Mesenteric fat pad (tissue), 1 donor: ENCODE measurements at places on chromosomes 1 and 21. TPM values are rescaled to one million over a fixed set of nuclear protein-coding genes. Genes with fewer than 3 reads are reported as not detected.

Gene HHIPL2
- total RNA-seq: not detected

DNA sequence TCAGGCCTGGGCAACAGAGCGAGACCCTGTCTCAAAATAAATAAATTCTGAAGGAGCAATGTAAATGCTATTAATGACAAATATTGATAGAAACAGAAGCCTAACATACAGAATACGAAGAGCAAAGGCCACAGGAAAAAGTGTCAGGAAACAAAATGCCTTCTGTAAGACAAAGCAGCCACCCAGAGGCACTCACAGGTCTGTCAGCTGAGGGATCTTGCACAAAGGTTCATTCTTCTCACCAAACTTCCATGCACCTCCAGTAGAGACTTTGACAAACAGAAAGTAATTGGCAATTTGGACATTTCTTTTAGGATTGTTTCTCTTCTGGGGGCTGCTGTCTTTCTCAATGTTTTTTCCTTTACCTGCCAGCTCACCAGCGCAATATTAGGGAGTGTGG lies 1.2 kb upstream of the ALDH9A1 start:
- no peak for DNase-seq

DNA sequence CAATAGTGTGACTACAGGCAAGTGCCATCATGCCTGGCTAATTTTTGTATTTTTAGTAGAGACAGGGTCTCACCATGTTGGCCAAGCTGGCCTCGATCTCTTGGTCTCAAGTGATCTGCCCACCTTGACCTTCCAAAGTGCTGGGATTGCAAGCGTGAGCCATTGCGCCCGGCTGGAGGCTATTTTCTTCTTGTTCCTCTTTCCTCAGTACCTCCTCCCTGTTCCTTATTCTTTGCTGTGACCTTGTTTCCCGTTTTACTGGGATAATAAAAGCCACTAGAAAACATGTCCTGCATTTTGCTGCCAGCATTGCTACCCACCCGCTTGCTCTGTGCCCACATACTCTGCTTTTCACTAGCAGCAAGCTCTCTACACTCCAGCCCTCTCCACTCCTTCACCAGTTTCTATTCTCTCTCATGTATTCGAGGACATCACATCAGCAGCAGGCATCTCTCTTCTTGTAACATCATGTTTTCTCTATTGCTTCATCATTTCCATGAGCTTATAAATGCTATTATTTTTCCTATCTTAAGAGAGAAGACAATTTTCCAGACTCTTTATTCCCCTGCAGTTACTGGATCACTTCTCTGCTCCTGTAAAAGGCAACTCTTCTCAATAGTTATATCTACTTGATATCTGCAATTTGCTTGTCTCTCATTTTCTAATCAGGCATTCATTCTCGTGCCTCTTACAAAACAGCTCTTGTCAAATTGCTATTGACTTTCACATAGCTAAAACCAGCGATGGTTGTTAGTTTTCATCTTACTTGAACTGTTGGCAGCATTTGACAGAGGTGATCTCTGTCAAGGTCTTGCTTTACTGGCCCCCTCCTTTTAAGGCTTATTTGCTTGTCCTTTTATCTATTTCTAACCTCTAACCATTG lies 34.5 kb upstream of the C21orf91 start:
- DNase-seq: no peak

Gene USH2A
- total RNA-seq: not detected

DNA sequence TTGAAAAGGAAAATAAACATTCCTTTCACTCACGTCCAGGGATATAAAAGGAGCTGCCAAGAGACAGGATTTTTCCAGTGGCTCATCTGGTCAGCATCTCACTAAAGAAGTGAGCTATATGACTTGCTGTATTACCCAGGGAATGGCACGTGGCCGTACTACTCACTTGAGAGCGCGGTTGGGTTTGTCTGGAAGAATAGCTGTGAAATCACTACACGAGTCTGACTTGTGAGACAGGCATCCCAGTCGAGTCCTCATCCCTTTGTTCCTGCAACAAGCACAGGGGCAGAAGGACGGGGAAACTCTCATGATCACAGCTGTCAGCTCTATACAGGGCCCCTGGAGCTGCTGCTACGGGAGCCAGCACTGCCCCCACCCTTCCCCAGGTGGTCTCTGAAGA lies 17.7 kb downstream of the RGS8 start:
- no peak for DNase-seq

GRCh38 chr1:186208405-186209129 lies 166.5 kb downstream of the TPR start:
- DNase-seq: no peak

Gene ADAM30
- total RNA-seq: not detected

Gene TNFSF18
- total RNA-seq: not detected

Gene RGS1
- total RNA-seq: 35.9 TPM

Gene RAB4A
- 50.2 TPM for total RNA-seq

DNA sequence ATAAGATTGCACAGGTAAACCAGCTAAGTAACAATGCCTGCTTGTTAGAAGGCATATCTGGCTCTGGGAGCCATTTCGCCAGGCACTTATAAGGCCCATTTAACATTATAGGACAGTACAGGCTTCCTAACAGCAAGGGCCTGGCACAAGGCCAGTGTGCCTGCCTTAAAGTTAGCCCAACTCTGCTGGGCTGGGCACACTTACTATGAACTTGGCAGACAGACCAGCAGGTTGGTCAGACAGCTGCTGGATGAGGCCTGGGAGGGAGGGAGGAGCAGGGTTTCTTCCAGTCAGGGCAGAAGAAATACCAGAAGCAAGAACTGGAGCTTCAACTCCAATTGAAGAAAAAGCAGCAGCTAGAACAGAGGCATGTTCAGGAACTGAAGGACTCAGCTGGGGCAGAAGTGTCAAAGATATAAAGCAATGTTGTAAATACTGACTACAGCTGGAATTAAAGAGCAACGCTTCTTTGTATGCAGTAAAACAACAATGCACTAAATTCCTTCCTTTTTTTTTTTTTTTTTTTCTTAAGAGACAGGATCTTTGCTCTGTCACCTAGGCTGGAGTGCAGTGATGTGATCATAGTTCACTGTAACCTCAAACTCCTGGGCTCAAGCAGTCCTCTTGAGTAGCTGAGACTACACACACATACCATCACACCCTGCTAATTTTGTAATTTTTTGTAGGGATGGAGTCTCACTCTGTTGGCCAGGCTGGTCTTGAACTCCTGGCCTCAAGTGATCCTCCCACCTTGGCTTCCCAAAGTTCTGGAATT lies 4.9 kb downstream of the CACHD1 start:
- DNase-seq: no peak

- no peak for DNase-seq
Observed at GRCh38 chr1:119139403-119139802, 1.1 kb downstream of the WARS2 start.

DNA sequence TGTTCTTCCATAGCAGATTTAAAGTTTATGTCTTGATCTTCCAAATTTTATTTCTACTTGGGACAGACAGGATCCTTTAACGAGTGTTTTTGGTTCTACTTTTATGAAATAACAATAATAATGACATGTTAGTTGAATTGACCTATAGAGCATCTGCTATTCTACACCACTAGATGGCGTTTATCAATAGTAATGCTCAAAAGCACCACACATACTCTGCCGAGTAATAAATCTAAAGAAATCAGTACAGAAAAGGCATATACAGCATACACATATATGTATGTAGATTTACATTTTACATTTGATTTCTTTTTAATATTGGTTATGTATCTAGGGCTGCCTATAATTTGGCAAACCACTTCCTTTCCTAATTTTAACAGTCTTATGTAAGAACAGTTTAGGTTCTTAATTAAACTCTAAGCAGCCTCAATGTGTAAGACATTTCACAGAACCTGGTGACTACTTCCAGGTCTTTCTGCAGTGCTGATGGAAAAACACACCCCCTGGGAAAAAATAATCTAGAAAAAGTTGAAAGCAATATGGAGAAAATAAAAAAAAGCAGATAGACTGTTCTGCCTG lies 5.9 kb upstream of the SIPA1L2 start:
- DNase-seq: no peak

GRCh38 chr1:192539297-192540092 lies 36.1 kb upstream of the RGS1 start:
- DNase-seq: no peak
